ENCODE measurements at places on chromosomes 2 and 18.

DNA sequence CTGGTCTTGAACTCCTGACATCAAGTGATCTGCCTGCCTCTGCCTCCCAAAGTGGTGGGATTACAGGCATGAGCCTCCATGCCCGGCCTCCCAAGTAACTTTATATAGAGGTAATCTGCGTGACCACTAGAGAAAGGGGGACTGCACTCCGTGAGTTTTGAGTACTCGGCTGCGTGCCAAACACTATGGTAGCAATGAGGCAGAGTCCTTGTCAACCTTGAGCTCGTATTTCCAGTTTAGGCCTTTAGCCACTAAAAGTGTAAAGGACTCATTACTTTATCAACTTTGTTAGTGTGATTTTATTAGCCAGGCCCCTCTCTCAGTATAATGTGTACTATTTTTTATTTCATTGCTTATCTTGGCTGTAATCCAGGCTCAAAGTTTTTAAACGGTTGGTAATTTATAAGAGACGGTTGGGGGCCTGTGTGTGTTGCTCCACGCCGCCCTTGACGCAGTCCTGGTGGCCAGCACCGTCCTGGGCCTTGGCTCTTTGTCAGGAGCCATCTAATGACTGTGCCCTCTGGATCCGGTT lies 56.2 kb downstream of the ZCCHC2 start:
- no peak for DNase-seq

DNA sequence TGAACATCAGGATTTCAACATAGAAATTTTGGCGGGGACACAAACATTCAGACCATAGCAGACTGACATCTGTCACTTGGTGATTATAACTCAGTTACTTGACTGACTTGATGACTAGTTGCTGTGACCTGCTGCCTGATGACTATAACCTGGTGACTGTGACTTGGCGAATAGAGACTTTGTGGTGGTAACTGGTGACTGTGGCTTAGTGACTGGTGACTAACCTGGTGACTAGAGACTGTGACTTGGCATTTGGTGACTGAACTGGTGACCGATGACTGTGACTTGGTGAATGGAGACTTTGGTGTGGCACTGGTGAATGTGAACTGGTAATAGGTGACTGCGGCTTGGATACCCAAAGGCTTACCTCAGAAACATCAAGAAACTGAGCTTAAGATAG lies 563.1 kb upstream of the FAM98A start:
- no peak for DNase-seq

DNA sequence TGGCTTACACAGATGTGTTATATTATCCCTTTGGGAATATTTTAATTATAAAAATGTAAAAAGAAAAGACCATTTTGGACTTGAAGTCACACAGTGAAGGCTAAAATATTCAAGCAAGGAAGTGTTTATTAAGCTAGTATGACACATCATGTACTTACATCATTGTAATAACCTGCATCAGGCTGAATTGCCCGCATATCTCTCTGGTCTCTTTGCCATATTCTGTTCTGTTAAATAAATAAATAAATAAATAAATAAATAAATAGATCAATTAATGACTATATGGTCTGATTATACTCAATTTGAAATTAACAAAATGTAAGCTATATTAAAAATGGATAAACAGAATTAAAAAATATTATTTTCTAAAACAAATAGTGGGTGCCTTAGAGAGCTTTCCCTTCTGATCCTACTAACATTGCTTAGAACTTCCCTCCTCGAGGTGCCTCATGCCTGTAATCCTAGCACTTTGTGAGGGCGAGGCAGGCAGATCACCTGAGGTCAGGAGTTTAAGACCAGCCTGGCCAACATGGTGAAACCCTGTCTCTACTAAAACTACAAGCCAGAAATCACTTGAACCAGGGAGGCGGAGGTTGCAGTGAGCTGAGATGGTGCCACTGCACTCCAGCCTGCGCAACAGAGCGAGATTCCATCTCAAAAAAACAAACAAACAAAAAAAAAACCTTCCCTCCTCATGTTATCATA lies 42.0 kb downstream of the WDR33 start:
- no peak for DNase-seq

DNA sequence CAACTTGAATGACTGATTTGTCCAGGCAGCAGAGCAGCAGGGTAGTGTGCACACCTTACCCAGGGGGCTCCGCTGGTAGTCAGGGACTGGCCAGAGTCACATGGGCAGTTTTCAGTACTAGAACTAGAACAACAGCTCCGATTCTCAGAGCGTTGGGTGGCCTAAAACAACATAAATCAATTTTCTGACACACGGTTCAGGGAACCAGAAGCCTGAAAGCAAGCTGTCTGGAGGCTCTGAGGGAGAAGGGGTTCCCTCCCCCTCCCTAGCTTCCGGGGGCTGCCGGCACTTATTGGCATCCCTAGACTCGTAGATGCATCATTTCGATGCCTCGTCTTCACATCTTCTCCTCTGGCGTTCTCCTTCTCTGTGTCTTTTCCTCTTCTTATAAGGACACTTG lies 13.4 kb upstream of the ITGB6 start:
- no peak for DNase-seq

- no peak for DNase-seq
These were observed 31.4 kb upstream of the AGAP1 start for GRCh38 chr2:235462415-235462790.

DNA sequence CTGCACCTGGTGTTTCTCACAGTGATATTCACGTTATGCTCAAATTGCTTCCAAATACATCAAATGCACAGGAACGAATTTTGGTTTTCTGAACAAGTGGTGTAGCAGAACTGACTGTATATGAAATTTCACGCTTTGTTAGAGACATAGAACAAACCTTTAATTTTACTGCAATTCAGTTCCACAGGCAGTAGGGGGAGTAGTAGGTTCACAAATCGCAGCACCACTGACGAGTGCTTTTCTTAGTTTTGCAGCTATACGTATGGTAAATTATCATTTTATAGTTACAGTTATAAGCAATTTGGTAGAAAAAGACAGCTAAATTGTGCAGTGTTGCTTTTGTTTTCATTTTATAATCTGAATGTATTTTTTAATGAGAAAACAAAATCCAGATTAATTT lies 113.3 kb downstream of the KIAA1328 start:
- DNase-seq = no peak

DNA sequence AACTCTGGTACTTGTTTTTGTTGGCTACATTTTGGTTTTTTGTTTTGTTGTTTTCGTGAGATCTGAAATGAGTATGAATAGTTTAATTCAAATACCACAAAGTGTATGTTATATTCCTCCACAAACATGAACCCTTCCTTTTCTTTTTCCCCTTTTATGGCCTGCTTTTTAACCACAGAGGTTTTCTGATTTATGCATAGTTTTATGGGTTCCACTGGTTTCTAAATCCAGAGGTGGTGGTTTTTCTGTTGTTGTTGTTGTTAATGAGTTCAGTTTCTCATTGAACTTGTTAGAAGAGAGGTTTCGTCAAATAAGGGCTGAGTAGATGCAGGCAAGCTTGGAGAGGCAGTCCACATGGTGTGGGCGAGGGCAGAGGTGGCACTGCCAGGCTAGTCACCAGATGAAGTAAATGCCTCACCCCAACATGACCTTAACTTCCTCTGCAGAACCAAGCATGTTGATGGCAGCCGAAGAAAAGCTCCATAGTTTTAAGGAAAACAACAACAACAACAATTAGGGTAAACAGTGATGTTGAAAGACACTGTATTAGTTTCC lies 72.5 kb downstream of the RIF1 start:
- DNase-seq = no peak

GRCh38 chr2:198874472-198874858 lies 583.3 kb downstream of the SATB2 start:
- DNase-seq = no peak

DNA sequence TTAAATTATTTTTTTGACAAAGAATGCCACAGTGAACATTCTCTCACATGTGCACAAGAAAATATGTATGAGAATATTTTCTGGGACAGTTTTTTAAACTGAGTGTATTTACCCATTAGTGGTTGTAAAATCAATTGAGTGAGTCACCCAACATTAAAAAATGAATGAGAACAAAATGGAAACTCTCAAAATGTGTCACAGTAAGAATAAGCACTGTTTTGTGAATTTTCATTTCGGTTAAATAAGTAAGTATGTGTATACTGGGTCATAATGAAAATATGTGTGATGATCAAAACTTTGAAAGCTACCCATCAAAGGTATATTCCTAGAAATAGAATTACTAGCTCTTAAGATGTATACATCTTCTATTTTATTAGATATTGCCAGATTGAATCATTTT lies 11.6 kb downstream of the BABAM2 start:
- no peak for DNase-seq

DNA sequence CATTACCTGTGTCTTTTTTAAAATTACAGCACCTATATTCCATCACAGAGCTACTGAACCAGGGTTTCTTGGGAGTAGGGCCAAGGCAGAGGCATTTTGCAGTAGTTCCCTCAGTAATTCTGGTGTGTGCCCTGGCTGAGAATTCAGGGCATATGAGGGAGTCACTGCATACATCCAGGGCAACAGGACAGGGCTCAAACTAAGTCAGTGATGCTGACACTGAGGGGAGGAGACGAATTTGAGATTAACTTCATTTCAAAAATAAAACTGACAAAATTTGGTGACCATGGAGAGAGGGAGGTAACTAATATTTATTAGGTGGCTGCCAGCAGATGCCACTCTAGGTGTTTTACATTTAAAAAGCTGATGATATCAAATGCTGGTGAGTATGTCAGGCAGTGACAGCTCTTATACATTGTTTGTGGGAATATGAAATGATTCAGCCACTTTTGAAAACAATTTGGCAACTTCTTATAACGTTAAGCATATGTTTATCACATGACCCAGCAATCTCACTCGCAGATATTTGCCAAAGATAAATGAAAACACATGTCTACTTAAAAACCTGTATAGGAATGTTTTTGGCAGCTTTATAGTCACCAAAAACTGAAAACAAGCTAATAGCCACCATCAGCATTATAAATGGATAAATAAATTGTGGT lies 20.3 kb downstream of the STRADB start:
- DNase-seq = no peak

GRCh38 chr18:62187543-62188510 lies 772 bp downstream of the RELCH start:
- DNase-seq = no peak

GRCh38 chr2:86592547-86593230 lies 29.4 kb upstream of the CHMP3 start:
- no peak for DNase-seq

DNA sequence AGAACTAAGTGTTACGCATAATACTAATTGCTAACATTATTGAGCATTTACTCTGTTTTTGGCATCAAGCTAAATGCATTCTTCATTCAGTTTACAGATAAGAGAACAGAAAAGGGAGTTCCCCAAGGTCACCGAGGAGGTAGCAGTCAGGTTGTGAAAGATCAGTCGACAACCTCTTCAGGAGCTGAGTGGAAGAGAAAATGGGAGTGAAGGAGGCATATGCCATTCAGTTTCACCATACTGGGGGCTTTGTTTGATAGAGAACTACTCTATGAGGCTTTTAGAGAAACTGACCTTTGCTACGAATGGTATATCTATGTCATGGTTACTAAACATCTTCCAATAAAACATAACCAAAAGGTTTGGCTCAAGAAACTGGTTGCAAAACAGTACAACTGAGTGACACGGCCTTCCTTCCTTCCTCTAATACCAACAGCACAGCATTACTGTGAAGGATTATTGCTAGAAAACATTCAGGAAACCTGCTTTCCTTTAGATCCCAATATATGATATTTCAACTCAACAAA lies 112.1 kb downstream of the RBMS1 start:
- no peak for DNase-seq

- DNase-seq = no peak
These were observed 215.1 kb downstream of the ZNF385B start for GRCh38 chr2:179646173-179646769.

- DNase-seq = no peak
These were observed 105.9 kb upstream of the TGFA start for GRCh38 chr2:70659551-70659950.

DNA sequence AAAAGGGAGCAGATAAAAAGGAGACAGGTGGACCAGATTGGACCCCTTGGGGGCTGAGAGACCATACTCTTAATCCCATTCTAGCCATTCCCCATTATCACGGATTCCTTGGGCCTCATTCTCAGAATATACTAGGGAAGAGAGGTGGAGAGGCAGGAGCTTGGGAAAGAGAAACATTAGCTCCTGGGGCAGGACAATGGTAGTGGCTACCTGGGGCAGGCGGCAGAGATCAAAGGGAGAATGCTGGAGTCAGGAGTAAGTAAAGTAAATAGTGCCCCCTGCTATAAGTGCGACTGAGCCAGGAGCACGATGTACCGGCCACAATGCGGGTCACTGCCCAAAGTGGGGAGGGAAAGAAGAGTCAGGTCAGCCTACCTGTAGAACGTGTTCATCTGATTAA lies 20.4 kb upstream of the IHH start:
- DNase-seq = no peak

- no peak for DNase-seq
These were observed 118.7 kb downstream of the EPB41L3 start for GRCh38 chr18:5424903-5425664.

DNA sequence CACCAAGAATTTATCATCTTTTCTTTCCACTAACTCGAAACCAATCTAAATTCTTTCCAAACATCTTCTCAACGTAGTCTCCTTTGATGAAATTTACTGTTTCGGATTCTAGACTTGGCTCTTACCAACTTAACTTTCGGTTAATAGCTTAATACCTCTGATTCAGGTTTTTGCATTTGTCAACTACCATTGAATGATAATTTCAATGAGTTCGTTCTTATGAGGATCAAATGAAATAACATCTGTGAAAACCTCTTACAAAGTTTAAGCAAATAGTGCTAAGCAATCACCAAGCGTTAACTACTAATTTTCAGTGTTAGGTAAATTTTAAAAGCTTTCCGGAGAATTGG lies 593 bp upstream of the NRBP1 start:
- no peak for DNase-seq

DNA sequence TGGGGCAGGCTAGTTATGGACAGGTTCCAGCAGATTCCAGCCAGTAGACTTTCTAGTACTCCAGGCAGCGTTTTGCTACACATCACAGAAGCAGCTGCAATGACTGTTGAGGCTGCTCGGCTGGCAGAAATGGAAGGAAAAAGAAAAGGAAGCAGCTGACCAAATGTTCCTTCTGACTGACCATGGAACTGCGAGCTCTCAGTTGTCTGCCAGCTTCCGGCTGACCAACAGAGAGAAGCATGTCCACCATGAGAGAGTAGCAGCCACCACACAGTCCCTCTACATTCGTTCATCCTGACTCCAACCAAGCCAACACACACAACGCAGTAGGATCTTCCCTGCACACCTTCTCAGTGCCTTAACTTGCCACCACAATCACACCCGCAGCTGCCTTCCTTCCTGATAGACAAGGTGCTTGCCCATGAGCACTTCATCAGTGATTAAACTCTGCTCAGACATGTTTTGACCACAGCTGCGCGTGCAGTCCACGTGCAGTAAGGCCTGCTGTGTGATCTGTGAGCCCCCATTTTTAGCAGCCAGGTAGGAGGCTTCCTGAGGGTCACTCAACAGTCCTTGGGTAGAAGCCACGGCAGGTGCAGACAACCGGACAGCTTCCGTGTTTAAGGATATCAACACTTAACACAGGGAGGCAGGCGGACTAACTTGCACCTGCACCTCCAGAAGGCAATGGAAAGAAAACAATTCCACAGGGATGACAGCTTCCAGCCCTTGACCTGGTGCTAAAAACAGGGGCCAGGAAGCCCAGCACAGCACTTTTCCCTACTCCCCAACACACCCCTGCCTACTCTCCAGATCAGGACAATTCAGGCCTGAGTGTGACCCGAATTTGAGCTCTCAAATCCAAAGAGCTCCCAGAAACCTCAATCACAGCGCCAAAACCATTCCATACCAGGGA lies 996 bp downstream of the TGFBRAP1 start:
- DNase-seq = peak; percentile 13

- no peak for DNase-seq
These were observed 1882.3 kb upstream of the PIK3C3 start for GRCh38 chr18:40072761-40073160.

All from NCI-H187 (cell line).